ENCODE measurements at places on chromosomes 16 and 17. TPM values are rescaled to one million over a fixed set of nuclear protein-coding genes. Genes with fewer than 3 reads are reported as not detected.

DNA sequence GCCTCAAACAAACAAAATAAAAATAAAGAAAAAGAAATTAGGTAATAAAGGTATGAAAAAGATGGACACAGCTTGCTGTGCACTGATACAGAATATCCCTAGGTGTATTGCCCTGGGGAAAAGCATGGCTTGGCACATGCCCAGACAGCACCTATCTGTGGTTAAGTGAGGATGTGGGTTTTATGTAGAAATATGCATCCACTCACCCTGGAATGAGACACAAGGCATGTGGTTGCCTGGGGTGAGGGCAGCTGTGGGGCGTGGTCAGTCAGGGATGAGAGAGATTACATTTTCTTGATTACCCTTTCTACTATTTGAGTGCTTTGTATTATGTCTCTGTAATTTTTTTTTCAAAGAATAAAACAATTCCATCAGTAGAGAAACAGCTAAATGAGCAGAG lies 6.9 kb downstream of the PLLP start:
- peak; percentile 54 for ATAC-seq

- ATAC-seq: peak; percentile 4
Observed at GRCh38 chr17:335691-336090, 16.9 kb downstream of the RPH3AL start.

- no peak for ATAC-seq
Observed at GRCh38 chr16:64532691-64533090, 589.2 kb downstream of the CDH11 start.

DNA sequence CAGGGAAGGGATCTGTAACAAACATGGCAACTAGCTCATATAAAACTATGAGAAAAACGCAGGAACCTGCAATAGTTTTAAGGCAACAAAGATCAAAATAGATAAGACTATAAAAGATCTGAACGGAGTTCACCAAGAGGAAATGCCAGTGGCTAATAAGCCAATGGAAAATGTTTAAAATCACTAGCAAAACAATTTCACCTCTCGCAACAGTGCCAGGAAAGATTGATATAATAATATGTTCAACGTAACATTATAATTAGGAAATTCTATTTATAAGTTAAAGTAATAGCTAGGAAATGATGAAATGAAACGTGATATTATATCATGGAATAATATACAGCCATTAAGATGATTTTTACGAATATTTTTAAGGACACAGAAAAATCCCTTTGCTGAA lies 16.0 kb downstream of the MRC2 start:
- no peak for ATAC-seq

DNA sequence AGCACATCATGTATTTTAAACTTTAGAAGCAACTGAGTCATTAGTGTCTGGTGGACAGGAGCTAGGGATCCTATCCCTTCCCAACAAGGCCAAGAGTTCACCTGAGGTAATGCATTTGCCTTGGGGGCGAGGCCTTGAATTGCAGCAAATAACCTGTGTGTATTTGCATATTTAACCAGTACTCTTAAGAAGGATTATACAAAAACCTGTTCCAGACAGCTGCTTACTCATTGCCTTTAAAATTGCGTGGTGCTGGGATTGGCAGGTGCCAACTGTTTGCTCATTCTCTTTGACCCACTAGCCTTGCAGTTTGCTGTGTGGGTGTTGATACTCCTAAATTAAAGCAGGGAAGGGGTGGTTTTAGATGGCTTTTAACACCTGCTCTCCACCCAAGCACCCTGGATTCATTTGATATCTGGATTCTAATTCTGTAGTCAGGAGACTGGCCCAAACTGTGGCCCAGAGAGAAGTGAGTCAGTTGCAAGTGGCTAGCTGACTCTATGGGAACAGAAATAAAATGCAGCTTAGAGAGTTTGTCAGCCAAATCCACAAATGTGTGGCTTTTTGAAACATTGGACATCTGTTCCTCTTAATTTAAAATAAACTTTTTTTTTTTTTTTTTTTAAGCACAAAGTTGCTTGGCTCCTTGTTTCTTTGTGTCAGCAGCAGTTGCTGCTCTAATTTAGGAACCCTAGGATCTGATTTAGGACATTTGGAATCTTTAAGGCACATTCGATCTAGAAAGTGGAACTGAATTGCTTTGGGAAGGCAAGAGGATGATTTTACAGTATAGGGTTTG lies 46.9 kb downstream of the TUBD1 start:
- ATAC-seq: peak; percentile 51

DNA sequence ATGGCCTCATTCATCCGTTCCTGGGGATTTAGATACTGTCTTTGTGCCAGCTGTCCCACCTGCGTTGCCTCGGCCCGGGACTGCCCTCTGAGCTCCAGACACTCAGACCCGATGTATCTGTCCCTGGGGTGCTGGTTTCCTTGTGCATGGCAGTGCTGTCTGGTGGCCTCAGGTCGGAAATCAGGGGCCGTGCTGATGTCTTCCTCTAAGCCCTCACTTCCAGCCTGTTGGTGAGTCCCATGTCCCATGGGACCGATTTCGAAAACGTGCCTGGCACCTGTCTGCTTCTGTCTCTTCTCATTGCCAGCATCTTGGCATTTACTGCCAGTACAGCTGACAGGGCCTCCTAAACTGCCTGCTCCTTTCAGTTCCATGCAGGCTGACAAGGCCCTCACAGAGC lies 22.1 kb downstream of the NT5M start:
- no peak for ATAC-seq

Gene CCL4L2
- not detected for total RNA-seq

- no peak for ATAC-seq
Observed at GRCh38 chr16:58577141-58577540, 52.5 kb downstream of the CNOT1 start.

DNA sequence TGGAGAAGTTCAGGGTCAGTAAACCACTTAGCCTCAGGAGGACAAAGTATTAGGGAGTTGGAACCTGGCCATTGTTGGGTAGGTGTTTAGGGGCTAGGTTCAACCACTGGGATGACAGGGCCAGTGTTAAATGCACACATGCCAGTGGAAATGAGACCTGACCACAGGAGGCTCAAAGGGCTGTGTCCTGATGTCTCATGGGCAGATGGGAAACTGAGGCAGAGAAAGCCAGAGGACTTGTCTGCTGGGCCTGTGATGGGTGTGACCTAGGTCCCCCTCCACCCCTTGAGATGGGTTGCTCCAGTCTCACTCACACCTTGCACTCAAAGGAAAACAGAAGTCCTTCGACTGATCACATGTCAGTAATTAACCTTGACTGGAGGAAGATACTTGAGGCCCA lies 16.0 kb downstream of the CPNE2 start:
- ATAC-seq: no peak

DNA sequence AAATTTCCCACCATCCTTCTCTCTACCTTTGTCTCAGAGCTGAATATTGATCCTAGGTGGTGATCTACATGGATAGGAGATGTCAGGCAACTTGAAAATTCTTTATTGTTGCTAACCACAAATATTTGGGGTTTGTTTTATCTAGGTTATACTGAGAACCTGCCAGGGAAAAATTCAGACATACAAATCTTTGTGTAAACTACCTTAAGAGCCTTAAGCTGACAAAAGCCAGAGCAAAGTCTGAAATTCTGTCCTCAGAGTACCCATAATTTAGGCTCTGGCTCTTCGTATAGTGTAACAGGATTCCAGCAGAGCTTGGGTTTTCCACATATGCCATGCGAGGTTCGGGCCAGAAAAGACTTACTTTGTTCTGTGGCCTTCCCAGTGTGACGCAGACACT lies 406.7 kb upstream of the MAF start:
- ATAC-seq: no peak

Measured in esophagus mucosa (tissue), 1 donor.